ENCODE measurements at places on chromosomes 11 and 22.

GRCh38 chr22:30755759-30756124 is 61.1 kb downstream of the OSBP2 start:
- no peak for DNase-seq

GRCh38 chr22:39356464-39356863 is 6.7 kb downstream of the SYNGR1 start:
- no peak for DNase-seq

- no peak for DNase-seq
Measured at GRCh38 chr11:69391192-69392103, 90.0 kb upstream of the LINC01488 start.

DNA sequence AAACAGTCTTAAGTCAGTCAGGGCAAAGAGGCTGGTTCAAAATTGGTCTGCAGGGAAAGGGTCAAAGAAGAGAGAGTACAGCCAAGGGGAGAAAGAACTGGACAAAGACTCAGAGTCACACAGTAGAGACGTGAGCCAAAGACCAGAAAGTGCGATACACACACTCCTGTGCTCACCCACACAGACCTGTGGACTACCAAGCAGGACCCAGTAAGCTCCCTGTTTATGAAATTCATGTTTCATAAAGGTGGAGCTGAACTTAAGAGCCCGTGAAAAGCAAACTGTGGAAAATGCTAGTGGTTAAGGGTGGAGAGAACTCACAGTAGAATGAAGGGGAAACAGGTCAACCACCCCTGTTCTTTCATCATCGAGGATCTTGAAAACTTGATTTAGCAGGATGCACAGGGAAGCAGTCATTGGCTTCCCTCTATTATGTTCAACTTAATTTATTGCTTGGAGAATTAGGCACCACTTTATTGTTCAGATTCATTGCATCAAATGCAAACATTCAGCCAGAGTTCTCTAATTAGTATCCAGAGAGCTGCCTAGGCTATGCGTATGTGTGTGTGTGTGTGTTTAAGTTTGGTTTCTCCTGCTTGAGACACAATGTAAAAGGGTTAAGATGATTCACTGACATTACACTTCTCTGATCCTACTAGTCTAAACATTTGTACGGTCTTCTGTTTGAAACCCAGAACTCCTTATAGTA is 160.9 kb upstream of the MTMR2 start:
- no peak for DNase-seq

GRCh38 chr11:42972741-42973140 is 339.1 kb upstream of the API5 start:
- no peak for DNase-seq

DNA sequence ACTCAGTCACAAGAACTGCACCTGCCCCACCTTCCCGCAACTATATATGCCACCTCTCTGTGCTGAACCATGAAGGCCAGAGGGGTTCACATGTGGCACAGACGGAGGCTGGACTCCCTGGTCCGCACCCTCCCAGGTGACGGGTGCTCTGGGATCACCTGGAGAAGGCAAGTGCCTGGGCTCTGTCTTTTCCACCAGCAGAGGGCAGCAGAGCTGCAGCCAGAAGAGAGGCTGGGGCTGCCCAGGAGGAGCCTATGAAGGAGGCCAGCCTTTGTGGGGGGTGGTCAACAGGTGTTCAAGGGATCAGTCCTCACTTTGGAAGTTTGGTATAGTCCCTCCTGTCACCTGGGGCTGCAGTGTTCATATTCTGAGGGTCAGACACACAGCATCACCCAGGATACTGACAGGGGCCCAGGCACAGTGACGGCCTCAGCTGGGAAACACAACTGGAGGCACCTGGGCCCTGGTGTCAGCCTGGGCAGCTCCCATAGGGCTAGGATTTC is 39.2 kb upstream of the IGLL5 start:
- DNase-seq = peak; percentile 24

DNA sequence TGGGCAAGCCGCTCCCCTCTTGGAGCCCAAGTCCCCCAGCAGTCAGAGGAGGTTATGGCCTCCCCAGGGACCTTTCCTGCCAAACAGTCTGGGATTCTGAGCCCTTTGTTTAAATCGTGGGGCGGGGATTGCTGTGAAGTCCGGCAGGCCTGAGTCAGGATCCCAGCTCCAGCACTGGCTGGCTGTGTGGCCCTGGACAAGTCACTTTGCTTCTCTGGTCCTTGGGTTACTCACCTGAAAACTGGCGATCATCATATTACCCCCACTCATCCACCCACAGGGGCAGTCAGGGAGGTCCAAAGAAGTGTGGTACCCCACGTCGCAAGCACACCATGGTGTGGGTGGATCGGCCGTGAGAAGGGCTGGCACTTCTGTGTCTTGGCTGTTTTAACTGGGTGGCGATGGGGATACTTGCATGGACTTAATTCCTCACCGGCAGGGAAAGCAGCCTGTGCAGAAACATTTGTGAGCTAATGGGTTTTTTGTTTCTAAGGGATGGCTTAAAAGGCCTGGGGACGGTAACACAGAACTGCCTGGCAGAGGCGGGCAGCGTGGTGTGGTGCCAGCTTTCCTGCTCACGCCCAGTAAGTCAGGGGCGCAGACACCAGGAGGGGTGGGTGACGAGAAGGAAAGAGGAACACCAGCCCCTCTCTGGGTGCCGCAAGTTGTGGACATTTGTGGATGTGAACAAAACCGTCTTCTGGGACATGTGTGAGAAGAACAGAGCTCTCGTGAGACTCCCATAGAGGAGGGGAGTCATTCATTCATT is 31.6 kb upstream of the PRR5 start:
- DNase-seq = no peak

- DNase-seq = no peak
Measured at GRCh38 chr11:3803726-3804495, 4.4 kb upstream of the PGAP2 start.

DNA sequence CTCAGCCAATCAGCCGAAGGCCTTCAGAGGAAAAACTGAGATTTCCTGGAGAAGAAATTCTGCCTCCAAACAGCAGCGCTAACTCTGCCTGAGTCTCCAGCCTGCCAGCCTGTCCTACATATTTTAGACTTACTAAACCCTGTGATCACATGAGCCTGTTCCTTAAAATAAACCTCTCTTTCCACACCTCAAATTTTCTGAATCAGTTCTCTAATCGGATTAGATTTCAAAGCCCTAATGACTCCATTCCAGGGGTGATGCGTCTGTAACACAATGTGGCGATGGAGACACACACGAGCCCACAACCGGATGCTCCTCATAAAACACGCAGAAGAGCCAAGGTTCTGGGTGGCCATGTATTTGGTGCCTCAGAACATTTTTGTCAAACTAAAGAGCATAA is 1371.2 kb downstream of the BRD1 start:
- DNase-seq = no peak

All from nucleus accumbens (tissue), 56 donors.